ENCODE measurements at places on chromosomes 4 and X.

DNA sequence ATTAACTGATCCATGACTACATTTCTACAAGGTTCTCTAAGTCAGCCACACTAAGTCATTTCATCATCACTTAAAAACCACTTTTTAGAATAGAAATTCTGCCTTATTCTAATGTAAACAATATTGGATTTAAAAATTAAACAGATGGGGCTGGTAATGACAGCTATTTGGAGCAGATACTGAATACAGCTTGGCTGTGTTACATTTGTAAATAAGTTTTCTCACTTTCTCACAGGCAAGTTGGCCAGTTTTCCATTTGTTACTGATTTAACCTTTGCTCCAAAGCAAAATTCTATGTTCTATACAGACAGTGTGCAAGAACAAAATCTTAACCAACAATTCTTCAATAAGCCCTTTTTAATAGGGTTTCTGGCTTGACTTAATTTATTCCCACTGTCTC is 370.7 kb downstream of the GRIA2 start:
- DNase-seq, result no peak

DNA sequence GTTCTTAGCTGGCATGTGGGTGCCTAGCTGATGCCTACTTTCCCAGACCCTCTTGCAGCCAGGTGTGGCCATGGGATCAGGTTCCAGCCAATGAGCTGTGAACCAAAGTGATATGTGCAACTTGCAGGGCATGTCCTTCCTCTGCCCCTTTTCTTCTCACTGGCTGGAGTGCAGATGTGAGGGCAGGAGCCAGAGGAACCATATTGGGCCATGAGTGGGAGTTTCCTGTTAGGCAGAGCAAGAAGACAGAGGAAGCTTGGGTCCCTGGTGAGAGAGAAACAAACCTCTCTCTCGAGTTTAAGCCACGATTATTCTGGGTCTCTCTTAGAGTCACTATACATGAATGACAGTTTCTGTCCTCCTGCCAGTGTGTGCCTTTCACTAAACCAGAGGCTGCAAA is 120.4 kb upstream of the STX18 start:
- no peak for DNase-seq

DNA sequence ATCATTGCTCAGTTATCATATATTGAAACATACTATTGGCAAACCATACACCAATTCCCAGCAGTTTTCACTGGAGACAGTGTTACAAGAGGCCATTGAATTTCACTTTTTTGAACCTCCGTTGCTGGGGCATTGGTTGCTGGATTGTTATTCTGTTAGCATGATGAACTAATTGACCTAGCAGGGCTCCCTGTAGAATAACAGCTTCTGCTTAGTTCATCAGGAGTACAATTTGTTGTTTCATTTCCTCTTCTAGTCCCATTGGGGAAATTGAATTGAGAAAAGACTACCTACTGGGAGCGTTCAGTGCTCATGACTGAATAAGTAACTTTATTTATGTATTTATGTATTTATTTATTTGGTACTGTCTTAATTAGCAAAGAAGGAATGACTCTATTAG is 151.6 kb downstream of the SLIT2 start:
- DNase-seq, result no peak

- DNase-seq, result no peak
Measured at GRCh38 chrX:2408856-2409255, 91.9 kb downstream of the DHRSX start.

GRCh38 chrX:121258545-121258944 is 211.1 kb downstream of the GLUD2 start:
- DNase-seq, result no peak

DNA sequence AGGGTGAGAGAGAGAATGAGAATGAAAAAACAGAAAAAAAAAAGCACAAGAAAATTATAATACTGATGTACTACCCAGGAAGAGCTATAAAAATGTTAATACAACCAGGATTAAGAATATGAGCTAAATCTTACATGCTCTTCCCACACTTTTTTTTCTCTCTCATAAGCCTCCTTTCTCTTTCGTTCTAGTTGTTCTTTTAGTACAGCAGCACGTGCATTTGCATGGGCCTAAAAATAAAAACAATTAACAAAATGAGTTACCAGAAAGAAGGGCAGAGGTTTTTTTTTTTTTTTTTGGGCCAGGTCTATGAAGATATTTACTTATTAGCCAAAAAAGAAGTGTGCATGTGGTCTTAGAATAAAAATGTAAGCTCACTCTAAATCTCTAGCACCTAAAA is 105.5 kb downstream of the NEK1 start:
- DNase-seq, result no peak

GRCh38 chr4:47075262-47075661 is 43.9 kb downstream of the GABRB1 start:
- DNase-seq, result no peak

DNA sequence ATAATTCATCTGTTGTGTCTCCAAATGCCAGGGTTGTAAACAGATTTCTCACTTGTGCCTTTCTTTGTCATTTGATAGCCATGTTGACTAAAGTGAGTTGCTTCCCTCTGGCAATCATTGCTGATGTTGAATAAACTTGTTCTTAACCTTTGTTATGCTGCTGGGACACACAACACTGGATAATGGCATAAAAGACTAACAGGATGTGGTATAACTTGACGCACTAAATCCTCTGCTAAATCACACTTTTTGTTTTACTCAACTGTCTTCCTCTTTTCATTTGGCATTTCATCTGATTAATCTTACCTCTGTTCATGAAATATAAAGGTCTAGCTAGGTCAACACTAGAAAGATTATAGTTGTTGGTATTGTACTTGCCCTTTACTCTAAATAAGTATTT is 17.6 kb upstream of the CXCL5 start:
- DNase-seq, result no peak

- no peak for DNase-seq
Measured at GRCh38 chrX:41198410-41198809, 113.2 kb downstream of the USP9X start.

GRCh38 chr4:135123632-135124031 is 922.0 kb upstream of the PABPC4L start:
- DNase-seq, result no peak

DNA sequence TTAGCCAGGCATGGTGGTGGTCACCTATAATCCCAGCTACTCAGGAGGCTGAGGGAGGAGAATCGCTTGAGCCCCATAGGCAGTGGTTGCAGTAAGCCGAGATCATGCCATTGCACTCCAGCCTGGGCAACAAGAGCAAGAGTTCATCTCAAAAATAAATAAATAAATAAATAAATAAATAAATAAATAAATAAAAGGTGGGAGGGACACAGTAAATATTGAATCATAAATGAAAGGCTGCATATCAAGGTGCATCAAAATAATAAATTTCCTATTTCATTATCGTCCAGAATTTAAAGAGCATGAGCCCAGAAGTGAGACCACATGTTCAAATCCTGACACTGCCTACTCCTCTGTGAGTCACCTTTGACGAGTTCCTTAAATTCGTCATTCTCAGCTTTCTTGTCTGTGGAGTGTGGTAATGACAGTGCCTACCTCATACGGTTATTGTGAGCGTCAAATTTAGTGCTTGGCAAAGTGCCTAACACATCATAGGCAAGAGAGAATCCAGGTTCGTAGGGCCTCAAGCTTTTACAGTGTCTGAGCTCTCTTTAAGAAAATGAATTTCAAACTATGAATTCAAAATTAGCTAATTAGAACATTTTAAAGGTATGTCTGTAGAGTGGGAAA is 49.9 kb downstream of the IL15 start:
- no peak for DNase-seq

GRCh38 chrX:14095702-14096101 is 66.0 kb upstream of the GEMIN8 start:
- peak; percentile 22 for DNase-seq

DNA sequence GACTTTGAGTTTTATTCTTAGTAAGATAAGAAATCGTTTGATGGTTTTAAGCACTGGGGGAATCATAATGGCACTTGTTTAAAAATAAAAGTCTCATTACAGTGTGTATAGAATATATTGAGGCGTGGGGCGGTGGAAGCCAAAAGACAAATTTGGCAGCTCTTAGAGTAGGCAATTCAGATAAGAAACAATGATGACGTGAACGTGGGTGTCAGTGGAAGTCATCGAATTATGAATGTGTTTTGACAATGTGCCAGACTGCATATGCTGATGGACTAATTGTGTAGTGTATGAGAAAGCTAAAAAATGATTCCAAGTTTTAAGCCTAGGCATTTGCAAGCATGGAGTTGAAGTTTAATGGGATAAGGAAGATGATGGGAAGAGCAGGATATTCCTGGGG is 35.8 kb downstream of the SPANXD start:
- no peak for DNase-seq

DNA sequence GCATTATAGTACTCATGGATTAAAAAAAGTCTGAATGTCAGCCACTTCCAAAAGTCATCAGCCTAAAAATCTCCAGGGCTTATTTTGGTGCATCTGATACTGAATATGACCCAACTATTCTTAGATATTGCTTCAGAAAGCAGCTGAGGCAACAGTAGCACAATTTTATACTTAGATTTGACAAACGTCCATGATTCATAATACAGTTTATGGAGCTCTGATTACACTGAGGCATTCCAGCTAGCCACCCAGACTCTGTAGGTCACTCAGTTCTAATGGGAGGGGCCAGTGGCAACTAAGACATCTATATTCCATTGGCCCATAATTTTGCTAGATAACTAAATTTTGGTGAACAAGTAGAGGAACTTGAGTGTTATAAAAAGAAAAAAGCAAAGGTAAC is 10.3 kb downstream of the SPATA4 start:
- DNase-seq, result peak; percentile 71

DNA sequence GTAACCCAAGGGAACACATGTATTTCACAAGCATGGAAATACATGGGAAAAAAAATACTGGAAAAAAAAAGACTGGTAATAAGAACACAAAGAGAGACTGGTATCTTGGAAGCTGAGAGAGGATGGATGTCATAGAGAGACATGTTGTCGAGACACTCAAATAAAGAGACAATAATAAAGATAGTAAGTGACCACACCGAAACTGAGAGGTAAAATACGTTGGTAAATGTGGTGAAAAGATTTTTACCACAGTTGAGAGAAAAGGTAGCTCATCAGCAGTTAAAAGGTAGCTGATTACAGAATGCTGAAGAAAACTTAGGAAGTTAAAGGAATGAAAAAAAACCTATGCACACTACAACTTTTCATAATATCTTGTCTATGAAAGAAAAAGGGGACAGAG is 81.1 kb downstream of the ARAP2 start:
- no peak for DNase-seq

GRCh38 chr4:163165217-163166017 is 1.3 kb downstream of the NAF1 start:
- no peak for DNase-seq

GRCh38 chr4:93918856-93919255 is 90.3 kb downstream of the ATOH1 start:
- no peak for DNase-seq

- DNase-seq, result peak; percentile 44
Measured at GRCh38 chr4:150501009-150501727, 80.8 kb upstream of the MAB21L2 start.

- DNase-seq, result no peak
Measured at GRCh38 chr4:87838205-87838604, 5.4 kb downstream of the MEPE start.

DNA sequence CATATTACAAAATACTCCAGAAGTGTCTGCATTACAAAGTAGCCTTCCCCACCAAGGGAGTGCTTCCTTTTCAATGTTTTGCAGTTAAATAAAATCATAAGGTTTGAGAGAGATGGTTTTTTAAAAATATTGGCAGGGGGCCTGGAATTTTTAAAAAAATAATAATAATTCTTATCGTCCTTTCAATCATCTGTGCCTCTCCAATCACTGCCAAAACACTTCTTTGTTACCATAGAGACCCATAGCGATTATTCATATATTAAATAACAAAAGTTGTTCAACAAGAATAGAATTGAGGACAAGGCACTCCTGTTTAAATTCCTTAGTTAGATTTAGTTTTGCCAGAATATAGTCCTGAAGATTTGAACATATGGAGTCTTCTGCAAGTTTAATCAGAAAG is 203.1 kb downstream of the FAT4 start:
- DNase-seq, result no peak

GRCh38 chrX:10356979-10357378 is 200.2 kb downstream of the CLCN4 start:
- DNase-seq, result no peak

GRCh38 chrX:109346491-109346890 is 135.4 kb downstream of the GUCY2F start:
- DNase-seq, result no peak

- no peak for DNase-seq
Measured at GRCh38 chrX:22313766-22314165, 41.1 kb downstream of the CBLL2 start.

- DNase-seq, result no peak
Measured at GRCh38 chrX:142036116-142036515, 132.4 kb downstream of the MAGEC1 start.

GRCh38 chr4:85854546-85854945 is 379.6 kb downstream of the ARHGAP24 start:
- no peak for DNase-seq

GRCh38 chr4:41628936-41629335 is 91.0 kb downstream of the LIMCH1 start:
- no peak for DNase-seq

DNA sequence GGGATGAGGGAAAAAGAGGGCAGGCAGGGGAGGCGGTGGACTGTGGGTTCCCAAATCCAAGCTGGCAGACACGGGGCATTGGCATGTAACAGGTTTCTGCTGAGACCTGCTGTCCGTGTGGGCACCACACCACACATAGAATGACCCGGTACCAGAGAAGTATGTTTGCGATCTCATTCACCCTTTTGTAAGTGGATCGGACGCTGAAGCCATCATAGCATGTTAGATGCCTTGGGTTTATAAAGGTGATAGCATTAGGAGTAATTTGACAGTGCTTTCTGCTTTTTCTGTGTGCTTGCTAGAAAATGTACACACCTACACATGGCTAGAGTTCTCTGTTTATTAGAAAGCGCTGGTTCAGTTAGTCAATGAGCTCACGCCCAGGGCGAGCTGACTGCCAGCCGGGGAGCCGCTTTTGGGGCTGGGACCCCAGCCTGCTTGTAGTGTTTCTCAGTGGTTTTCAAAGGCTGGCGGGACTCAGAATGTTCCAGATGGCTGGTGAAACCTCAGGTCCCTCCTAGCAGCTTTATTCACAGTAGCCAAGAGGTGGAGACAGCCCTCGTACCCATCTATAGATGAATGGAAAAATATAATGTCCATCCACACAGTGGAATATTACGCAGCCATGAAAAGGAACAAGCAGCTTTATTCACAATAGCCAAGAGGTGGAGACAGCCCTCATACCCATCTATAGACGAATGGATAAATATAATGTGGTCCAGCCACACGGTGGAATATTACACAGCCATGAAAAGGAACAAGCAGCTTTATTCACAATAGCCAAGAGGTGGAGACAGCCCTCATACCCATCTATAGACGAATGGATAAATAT is 579 bp downstream of the IL3RA start:
- DNase-seq, result no peak

GRCh38 chrX:40539214-40540142 is 41.3 kb upstream of the ATP6AP2 start:
- DNase-seq, result peak; percentile 16

Measured in AG09319 (cell line).